ENCODE measurements at places on chromosomes 5 and 9.

DNA sequence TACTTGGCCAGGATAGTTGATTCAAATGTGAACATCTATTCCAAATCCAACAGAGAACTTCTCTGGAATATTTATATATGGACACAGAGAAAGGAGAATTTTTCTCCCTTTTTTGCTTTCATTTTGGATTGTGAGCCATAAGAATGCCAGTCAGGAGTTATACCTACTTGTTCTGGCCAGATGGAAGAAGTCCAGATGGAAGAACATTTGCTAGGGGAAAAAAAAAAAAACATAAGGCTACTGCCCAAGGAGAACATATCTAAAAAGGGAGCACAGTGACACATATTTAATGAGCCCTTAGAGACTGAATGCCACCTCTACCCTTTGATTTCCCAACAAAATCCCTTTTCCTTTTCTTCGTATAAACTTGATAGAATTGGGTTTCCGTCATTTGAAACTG, 61.7 kb upstream of the PPP2R2B start:
- DNase-seq, result no peak

- DNase-seq, result no peak
These were observed 13.7 kb downstream of the DOCK2 start for GRCh38 chr5:169650701-169651331.

DNA sequence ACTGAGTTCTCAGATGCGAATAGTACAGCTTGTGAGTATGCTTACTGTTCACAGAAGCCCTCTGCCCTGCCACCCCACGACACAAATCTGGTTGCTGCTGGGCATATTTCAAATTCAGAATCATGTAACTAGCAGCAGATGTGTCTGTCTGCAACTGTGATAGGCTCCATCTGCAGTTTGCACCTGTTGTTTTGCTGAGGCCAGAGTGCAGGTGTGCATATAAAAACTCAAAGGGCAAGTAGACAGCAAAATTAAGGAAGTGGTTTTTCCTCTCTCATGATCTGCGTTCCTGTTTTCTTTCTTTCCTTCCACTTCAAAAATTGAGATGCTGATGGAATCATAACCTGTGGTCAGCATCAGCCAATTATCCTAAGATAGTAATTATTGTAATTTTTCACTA, 1000.5 kb downstream of the PTPRD start:
- DNase-seq, result no peak

DNA sequence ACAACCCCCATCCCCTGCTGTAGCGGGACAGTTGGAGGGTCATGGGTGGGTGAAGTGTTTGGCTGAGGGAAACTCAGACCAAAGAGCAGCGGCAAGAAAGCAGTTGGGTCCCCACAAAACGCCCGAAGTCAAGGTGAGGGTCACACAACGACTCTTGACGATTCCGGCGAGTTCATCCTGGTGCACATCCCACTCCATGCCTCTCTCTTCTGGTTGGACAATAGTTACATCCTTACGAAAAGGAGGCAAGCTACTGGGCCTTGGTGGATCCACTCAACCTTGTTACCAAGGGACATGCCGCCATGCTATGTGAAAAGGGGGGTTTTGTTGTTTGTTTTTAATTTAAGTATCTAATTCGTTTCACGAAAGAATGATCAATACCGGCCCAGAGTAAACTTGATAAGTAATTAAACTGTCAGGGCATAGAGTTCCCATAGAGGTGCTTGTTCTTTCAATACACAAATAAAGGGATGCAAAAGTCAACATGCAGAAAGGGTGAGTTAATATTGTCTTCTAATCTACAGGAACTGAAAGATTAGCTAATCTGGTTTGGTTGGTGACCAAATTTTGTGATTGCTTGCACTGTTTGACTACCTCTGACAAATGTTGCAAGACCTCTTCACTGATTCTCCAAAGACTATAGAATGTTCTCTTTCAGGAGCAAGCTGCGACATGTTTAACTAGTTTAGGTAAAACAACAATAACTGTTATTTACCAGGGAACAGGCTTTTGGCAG, 732 bp upstream of the SMIM15 start:
- no peak for DNase-seq

DNA sequence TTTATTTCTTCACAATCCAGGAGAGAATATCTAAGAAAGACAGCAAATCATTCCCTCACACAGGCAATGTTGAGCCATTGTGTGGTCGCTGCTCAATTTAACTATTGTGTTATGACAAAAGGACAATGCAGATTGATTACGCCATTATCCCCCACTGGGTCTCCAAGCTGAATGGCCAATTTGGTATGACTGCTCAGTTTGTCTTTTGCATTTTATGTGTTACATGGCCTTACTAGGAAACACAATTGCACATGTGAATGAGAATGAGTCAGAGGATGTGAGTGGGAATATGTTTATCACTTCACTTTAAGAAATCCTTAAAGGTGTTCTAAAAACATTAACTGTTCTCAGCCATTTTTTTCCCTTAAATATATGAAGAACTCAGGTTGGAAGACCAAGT, 108.3 kb downstream of the FAM174A start:
- no peak for DNase-seq

GRCh38 chr9:136328011-136328621, 777 bp downstream of the GPSM1 start:
- DNase-seq, result no peak

DNA sequence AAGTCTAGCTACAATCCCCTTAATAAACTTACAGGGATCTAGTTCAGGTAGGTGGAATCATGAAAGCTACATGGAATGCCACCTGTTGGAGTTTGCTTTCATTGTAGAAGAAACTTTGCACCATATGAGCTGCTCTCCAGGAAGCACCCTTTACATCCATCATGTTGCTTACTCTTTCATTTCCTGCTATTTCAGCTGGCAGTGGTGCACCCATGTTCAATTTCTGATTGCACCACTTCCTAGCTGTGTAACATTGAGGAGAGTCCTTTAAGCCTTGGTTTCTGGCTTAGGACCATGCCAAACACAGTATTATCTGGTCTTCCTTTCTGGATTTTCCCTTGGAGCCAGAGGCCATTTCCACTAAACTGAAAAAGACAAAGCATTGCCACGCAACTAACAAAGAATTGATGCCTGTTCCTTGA, 123.3 kb upstream of the SLC12A2 start:
- DNase-seq, result no peak

- no peak for DNase-seq
These were observed 81.2 kb downstream of the RAB24 start for GRCh38 chr5:177222269-177222668.

- DNase-seq, result no peak
These were observed 2.2 kb downstream of the GPX3 start for GRCh38 chr5:151022511-151023018.

GRCh38 chr5:137179203-137179602, 319.9 kb downstream of the SPOCK1 start:
- DNase-seq, result no peak

- DNase-seq, result no peak
These were observed 16.8 kb downstream of the GFRA3 start for GRCh38 chr5:138257583-138257982.

DNA sequence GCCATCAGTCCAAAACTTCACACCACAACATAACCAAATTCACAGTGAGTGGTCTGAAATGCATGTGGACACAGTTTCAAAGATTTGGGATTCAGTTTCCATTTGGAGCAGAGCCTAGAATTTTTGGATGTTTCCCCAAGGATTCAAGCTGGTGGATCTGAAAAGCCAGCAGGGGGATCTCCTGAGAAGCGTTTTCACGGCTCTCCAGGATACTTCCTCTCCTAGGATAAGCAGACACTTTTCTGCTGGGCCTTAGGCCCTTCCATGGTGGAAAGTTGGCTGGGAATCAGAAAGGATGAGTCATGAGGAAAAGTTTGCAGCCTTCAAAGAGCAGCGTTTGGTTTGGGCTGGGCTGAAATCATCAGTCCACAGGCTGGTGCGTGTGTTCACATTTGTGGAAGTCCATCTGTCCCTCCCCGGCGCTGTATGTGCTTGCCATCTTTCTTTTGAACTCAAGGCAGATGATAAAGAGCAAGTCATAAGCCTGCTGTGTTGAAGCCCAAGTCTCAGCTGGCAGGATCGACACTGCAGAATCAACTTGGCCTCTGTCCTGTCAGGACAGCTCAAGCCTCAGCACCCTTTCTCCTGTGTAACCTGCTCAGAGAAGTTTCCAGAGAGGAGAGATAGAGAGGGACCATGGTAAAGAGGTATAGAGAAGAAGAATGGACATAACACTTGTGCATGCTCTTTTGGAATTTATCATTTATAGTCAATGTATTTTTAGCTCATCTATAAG, 152.6 kb upstream of the MSX2 start:
- DNase-seq, result no peak

DNA sequence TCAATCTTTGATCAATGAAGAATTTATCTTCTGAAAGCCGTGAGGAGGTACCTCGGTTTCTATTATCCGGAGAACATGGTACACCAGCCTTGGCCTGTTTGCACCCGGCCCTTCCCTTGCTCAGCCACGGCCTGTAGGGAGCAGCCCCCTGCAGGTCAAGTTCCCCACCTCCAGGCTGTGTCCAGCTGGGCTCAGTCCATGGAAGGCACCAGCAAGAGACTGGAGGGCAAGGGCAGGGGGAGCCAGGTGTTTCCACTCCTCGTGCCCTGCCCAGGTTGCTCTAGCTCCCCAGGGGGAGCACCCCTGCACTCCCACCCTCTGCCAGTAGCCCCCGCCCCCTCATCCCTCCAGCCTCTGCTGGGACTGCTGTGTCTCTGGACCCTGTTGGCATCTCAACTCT, 87.3 kb upstream of the ADAMTS2 start:
- no peak for DNase-seq

GRCh38 chr9:98287384-98287783, 31.9 kb upstream of the TBC1D2 start:
- DNase-seq, result no peak

DNA sequence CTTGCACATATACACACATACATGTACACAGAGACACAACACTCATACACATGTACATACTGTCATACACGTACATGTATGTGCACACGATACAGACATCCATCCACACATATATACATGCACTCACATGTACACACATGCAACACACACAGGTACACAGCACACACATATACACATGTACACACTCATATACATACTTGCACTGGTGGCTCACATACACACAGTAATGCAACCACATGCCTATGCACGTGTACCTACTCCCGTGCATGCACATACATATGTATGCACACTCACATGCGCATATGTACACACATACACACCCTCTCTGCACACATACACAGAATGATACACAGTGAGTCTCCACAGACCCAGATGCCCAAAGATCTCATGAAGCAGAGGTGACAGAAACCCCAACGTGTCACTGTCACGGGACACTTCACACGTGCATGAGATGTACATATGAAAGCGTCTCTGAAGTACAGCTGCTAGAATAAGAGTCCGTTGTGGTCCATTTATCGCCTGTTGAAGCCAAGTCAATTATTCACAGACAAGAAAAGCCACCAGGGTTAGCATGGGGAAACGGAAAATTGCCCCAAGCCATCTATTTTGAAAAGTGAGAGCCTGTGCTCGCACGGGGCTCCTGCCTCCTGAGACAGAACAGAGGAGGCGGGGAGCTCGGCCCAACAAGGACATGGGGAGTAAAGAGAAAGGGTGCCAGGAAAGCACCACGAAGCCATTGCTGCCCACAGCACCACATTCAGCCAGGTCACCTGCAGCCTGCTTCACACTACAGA, 24.9 kb downstream of the LPCAT1 start:
- no peak for DNase-seq
